NCI-H524 (cell line): ENCODE measurements at places on chromosomes 13 and 19.

GRCh38 chr13:95133498-95133897, 167.8 kb downstream of the ABCC4 start:
- no peak for DNase-seq

GRCh38 chr13:92122186-92122853, 723.9 kb downstream of the GPC5 start:
- DNase-seq: no peak

- no peak for DNase-seq
Observed at GRCh38 chr13:97310809-97311436, 88.8 kb downstream of the MBNL2 start.

GRCh38 chr13:109741966-109742365, 44.4 kb downstream of the IRS2 start:
- no peak for DNase-seq

GRCh38 chr19:37928527-37929286, 21.7 kb downstream of the SIPA1L3 start:
- DNase-seq: no peak

DNA sequence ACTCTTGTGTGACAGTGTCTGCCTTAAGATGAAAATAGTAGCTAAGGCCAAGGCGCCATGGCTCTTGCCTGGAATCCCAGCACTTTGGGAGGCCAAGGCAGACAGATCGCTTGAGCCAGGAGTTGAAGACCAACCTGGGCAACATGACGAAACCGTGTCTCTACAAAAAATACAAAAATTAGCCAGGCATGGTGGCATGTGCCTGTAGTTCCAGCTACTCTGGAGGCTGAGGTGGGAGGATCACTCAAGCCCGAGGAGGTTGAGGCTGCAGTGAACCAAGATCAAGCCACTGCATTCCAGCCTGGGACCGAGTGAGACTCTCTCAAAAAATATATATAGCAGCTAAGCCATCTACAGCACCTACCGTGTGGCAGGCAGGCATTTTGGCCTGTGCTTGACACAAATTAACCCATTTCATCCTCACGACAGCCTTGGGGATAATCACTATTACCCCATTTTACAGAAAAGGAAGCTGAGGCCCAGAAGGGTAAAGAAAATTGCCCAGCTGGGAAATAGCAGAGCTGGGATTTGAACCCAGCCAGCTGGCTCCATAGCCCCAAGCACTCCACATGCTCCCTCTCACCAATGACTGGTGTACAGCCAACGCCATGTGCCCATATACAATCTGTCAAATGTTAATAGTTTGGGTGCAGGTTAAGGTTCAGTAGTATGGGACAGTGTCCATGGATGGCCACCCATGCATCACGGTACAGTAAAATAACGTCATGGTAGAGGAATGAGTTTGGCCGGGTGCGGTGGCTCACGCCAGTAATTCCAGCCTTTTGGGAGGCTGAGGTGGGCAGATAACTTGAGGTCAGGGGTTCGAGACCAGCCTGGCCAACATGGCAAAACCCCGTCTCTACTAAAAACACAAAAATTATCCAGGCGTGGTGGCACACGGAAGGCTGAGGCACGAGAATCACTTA, 3.1 kb downstream of the SLC1A5 start:
- DNase-seq: no peak

- peak; percentile 46 for DNase-seq
Observed at GRCh38 chr19:41932720-41933332, 4.6 kb upstream of the ERFL start.

- DNase-seq: no peak
Observed at GRCh38 chr19:49651029-49651819, 9.2 kb downstream of the SCAF1 start.

DNA sequence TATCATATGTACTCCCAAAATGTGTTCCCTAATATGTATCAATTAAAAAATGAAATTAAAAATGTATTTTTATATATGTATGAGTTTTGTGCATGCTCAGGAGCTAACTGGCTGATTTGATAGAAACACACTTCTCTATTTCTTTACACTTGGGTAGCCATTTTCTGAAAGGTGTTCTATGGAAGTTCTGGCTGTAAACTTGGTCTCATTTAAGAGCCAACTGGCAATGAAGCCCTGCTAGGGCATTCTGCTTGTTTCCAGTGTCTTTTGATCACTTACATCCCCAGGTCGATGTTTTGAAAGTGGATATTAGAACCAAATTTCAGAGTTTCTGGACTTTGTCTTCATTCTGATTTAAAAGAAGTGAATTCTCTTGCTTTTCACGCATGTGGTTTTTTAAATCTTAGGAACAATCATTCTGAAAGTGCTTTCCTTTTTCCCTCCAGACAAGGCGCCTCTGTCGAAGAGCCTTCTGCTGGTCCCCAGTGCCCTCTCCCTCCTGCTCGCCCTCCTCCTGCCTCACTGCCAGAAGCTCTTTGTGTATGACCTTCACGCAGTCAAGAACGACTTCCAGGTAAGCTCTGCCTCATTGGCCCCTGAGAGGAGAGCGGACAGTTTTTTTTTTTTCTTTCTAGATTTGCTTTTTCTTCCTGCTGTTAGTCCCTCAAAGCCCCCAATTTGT, 20.1 kb downstream of the GPR18 start:
- no peak for DNase-seq

DNA sequence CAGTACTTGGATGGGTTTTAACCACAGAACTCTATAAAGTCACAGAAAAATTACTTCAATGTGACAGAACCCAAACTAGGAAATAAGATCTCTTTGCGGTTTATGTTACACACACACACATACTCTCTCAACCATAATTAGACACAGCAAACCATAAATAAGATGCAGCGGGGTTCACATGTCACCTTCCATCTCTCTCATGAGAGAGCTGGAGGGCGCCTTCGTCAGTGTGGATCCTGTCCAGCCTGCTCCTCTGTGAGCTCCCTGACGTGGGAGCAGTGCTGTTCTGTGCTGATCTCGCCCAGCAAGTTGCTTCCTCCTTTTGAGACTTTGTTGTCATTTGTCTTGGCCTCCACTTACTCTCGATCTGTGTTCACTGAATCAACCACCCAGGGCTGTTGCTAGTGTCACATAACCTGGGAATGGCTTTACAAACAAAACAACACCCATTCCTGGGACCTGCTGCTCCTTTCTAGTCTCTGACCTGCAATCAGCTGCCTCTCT, 204.9 kb upstream of the KL start:
- no peak for DNase-seq

GRCh38 chr19:32174386-32175113, 170.9 kb upstream of the ZNF507 start:
- no peak for DNase-seq

DNA sequence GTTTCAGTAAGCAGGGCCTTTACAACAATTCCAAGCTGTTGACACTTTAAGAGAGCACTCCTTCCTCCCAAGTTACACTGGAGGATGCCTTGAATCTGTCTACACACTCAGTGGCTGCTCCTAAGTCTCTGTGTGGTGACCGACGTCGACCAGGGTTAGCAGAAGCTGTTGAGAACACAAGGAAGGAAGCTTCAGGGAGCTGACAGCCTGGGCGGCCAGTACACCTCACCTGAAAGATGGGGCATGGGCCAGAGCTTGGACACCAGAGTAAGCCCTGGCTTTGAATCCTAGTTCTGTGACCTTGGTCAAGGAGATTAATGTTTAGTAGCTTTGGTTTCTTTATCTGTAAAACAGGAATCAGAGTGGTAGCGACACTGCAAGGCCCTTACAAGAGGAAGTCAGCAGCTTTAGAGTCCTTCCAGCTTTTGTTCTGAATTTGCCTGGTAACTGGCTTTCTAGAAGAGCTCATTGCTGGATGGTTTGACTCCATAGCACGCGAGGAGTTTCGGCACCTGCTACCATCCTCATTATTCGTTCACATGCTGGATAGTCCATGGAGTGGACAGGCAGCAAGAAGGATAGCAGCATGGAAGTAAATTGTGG, 214.2 kb downstream of the FGF9 start:
- DNase-seq: no peak

GRCh38 chr13:26557051-26557392, 461 bp upstream of the WASF3 start:
- no peak for DNase-seq

- no peak for DNase-seq
Observed at GRCh38 chr13:99046851-99047250, 69.0 kb upstream of the DOCK9 start.

DNA sequence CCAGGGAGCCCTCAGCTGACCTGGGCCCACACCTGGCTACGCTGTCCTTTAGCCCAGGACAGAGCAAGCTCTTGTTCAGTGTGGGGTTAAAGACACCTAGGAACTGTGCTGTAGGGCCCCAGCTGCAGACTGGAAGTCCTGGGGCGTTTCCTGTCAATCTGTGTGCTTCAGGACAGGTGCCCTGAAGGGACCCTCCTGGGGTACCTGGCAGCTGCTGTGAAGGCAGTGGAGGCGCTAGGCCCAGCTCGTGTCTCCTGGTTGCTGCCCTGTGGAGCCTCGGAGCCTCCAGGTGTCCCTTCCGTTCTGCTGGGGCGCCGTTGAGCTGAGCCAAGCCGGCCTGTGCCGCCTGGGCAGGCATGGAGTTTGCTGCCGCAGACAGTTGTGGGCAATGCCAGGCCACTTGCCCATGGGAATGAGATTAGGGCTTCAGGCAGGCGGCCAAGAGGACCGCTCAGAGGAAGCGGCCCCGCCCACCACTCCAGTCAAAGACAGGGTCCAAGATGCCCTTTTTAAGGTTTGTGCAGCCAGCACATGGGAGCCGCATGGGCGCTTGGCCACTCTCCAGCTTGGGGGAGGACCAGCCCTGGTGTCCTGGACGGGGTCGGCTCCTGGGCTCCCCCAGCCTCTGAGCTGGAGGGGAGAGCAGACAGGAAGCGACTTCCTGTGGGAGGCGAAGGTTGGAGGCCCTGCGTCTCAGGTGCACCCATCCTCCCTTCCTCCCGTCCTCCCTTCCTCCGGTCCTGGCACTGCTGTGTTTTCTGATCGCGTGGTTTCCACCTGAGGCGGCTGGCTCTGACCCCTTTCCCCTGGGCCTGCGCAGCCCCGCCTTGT, 4.0 kb downstream of the PTBP1 start:
- no peak for DNase-seq

DNA sequence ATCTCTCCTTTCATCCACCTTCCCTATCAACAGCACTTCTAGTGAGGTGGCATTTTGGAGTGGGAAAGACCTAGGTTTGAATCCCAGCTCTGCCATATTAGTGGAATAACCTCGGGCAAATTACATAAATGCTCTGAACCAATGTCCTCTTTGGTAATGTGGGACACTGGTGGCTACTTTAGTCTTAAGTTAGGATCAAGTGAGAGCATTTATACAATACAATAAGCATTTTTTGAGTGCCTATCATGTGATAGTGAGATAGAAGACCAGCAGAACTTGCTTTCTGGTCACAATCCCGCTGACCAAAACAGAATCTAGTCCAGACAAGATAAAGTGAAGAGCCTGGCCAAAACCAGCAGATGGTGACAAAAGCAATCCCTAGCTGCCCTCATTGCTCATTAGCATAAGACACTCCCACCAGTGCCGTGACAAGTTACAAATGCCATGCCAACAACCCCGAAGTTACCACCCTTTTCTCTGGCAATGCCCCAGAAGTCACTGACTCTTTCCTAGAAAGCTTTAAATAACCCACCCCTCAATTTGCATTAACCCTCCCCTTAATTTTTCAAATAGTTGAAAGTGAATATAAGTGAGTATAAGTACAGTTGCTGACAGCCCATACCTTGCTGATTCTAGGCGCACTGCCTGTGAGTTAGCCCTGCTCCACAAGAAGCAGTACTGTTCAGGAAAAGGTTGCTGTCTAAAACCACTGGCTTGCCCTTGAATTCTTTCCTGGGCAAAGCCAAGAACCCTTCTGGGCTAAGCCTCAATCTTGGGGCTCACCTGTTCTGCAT, 28.9 kb upstream of the KPNA3 start:
- DNase-seq: peak; percentile 18

DNA sequence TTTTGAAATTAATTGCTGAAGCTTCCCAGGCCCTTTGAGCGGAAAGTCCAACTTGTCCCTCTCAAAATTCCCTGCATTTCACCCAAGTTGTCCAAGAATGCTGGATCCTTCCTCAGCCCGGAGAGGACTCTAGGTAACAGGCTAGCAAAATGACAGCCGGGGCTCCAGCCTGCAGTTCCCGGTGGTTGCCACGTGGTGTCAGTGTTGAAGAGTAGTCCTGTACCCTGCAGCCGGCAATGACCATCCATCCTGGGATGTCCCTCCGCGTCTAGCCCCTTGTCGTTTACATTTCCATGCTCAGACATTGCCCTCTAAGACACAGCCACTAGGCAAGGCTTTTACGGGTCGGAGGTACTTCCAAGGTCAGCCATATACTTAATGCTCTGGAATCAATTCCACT, 31.4 kb upstream of the MTIF3 start:
- peak; percentile 74 for DNase-seq

DNA sequence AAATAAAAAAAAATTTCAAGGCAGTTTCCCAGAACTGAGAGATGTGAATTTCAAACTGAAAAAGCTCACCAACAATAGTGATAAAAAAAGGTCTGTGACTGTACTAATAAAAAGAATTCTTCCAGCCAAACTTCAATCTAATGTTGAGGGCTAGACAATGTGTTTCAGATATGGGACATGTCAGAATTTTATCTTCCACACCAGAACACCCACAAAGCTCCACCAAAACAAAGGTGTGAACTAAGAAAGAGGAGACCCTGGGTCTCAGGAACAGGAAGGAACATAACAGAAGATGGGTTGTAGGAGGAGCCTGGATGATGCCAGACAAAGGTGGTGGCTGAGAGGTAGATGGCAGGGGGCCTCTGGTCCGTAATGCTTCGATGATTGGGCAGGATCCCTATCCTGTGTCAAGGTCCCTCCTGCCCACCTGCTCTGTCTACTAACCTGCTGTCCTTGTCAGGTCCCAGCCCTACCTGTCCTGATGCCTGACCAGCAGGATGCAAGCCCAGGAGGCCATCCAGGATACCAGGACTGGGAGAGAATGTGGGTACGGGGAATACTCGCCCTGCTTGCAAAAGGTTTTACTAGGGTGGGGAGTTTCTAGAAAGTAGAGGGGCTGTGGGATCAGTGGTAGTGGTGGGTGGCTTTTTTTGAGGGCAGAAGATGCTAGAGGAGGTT, 4.5 kb downstream of the MZF1 start:
- no peak for DNase-seq

DNA sequence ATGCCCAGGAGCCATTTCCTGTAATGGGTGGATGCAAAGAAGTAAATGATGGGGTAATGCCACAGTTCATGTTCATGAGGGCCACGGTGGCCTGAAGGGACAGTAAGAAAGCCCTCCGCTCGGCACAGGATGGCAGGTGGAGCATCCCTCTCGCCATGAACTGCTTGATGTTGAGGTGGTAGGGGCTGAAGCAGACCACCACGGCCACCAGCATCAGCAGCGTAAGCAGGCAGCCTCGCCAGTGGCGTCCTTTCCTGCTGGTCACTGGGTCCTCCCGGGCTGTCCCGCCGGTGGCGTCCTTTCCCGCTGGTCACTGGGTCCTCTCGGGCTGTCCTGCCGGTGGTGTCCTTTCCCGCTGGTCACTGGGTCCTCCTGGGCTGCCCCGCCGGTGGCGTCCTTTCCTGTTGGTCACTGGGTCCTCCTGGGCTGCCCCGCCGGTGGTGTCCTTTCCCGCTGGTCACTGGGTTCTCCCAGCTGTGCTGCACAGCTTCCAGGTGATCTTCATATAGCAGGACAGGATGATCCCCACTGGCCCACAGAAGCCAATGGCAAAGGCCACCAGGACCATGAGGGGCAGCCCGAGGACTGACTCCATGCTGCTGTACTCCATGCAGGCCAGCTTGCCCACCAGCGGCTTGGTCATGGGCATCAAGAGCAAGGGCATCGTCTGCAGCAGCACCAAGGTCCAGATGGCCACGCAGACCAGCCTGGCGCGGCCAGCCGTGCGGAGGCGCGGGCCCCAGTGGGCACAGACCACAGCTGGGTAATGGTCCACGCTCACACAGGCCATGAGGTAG, 93.2 kb upstream of the TM9SF2 start:
- DNase-seq: no peak
